ENCODE measurements at places on chromosomes 5 and 9.

- DNase-seq = no peak
These were observed 114.5 kb upstream of the LPAR1 start for GRCh38 chr9:111152614-111153406.

GRCh38 chr5:310941-311434 lies 10.5 kb upstream of the AHRR start:
- DNase-seq = no peak

GRCh38 chr9:125965477-125965876 lies 218.3 kb downstream of the PBX3 start:
- no peak for DNase-seq

DNA sequence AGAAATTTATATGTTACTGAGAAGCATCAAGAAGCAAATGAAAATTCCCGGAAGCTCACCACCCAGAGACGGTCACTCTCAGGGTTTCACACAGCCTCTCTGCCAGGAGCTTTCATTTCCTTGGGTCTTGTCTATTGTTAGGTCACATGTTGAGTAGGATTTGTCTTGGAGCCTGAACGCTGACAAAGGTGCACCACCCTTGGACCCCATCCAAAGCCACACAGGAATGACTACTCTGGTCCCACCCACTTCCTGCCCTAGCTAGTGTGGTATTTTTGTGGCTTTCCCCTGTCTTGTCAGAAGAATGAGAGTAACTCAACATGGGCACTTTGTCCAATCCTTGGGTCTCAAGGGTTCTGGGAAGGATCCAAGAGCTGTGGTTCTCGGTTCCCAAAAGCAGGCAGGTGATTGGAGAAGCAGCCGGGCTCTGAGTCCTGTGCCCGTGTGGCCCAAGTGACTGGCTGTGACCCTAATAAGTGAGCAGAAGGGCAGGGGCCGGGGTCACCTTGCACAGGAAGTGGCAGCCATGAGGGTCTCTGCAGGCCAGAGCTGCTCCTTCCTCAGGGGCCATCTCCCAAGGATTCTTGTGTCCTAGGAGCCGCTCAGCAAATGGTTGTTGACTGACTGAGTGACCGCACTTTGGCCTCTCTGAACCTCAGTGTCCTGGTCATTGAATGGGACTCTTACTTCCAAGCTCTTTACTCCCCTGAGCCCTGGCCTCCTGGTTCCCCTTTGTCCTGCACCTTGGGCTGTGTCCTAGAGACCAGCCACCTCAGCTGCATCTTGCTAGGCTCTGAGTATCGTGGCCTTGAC lies 6.9 kb downstream of the FGD3 start:
- no peak for DNase-seq

- DNase-seq = no peak
These were observed at the start of gene TPD52L3 for GRCh38 chr9:6328103-6328502. TSS of gene TPD52L3 (plus strand) at chr9:6328375. CDS start at chr9:6328596, 221 bp downstream.

GRCh38 chr9:117677572-117677971 lies 26.6 kb upstream of the TLR4 start:
- DNase-seq = no peak

DNA sequence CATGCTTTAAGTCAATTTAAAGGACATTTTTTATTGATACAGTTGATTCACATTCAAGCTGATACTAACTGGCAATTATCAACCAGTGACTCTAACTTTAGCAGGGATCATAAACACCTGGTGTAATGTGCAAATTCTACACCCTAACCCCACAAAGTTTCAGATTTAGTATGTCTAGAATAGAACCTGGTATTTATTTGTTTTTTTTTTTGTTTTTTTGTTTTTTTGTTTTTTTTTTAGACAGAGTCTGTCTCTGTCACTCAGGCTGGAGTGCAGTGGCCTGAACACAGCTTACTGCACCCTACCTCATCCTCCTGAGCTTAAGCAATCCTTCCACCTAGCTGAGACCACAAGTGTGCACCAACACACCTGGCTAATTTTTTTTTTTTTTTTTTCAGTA lies 311.2 kb upstream of the SEMA6A start:
- no peak for DNase-seq

DNA sequence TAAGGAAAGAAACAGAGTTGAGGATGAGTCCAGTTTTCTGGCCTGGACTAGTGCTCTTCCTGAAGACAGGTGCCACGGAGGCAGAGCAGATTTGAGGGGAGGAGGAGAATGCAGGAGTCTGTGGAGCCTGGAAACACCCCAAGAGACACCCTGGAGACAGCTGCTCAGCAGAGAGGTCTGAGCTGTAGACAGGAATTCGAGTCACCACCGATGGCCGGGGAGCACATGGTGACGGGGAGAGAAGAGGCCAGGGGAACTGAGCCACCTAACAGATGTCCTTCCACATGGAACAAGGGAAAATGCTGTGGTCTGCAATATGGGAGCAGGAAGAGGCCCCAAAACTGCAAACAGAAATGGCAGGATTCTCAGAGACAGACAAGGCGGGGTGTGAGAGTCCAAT lies 22.9 kb downstream of the CPLX2 start:
- no peak for DNase-seq

DNA sequence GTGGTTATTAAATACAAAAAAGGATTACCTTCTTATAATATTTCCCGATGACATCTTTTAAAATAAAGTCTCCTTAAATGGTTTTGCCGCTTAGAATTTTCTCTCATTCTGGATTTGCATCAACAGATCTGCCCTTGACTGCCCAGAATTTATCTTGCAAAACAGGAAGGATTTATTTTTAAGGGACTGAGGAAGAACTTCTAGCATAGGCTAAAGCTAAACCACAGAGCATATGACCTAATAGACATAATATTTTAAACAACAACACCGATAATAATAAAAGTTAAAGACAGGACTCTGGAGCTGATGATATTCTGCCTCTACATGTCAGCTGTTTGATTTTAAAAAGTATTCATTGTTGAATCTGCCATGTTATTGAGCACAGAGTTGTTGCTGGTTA lies 145.3 kb upstream of the ADCY2 start:
- DNase-seq = no peak

DNA sequence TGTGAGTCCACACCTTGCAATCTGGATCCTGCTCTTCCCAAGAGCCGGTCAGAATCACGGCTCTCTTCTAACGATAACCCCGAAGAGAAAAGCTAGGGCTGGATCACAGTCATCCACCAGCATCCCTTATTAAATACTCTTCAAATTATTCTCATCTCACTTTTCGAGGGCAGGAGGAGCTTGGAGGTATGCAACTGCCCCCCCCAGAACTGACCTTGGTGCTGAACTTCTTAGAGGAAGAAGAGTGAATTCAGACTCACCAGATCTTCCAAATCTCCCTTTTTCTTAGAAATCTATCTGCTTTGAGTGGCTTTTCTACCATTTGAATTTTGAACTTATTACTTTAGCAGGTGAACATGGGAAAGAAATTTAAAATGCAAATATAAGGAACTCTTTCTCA lies 75.7 kb downstream of the MED10 start:
- DNase-seq = no peak

- no peak for DNase-seq
These were observed 58.6 kb downstream of the STARD4 start for GRCh38 chr5:111453747-111454146.

DNA sequence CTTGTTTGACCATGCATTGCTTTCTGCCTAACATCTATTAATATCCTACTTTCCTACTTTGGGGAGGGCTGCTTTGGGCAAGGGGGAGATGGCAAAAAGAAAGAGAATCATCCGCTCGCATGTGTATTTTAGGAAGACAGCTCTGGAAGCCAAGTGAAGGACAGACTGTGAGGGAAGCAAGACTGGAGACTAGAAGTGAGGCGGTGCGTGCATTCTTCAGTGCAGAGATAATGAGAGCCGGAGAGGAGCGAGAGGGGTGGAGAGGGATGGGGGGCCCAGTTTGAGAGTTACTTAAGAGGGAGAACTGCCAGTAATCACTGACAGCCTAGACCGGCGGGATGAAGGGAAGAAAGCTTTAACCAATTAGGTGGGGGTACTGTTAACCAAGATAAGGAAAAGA lies 151.7 kb upstream of the RAPGEF1 start:
- DNase-seq = no peak

GRCh38 chr9:68978501-68978900 lies 35.4 kb downstream of the PRKACG start:
- no peak for DNase-seq

DNA sequence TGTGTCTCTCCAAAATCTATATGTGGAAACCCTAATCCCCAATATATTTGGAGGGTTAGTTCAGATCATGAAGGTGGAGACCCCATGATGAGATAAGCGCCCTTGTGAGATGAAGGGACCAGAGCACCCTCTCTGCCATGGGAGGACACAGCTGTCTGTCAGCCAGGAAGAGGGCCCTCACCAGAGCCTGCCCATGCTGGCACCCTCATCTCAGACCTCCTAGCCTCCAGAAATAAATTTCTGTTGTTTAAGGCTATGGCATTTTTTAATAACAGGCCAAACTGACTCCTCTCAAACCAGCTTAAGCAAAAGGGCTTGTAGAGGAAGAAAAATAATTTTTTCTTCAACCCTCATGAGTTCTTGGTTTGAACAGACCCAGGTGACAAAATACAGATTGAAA lies 79.2 kb upstream of the MAMDC2 start:
- no peak for DNase-seq

DNA sequence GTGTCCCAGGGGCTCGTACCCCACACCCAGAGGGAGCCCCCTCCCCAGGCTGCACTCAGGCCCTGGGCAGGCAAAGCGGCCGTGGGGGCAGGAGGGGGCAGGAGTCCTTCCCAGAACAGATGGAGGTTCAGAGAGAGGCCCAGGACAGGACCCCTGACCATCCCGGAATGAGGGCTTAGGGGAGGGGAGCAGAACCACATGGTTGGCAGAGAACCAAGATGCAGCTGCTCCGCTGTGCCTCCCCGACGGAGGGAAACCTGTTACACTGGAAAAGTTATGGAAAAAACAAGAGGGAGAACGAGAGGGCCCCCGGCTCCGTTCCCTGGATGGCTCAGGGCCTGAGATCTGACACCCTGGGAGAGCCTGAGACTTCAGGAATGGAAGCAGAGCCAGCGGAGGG lies 22.7 kb downstream of the SLC12A7 start:
- DNase-seq = no peak

DNA sequence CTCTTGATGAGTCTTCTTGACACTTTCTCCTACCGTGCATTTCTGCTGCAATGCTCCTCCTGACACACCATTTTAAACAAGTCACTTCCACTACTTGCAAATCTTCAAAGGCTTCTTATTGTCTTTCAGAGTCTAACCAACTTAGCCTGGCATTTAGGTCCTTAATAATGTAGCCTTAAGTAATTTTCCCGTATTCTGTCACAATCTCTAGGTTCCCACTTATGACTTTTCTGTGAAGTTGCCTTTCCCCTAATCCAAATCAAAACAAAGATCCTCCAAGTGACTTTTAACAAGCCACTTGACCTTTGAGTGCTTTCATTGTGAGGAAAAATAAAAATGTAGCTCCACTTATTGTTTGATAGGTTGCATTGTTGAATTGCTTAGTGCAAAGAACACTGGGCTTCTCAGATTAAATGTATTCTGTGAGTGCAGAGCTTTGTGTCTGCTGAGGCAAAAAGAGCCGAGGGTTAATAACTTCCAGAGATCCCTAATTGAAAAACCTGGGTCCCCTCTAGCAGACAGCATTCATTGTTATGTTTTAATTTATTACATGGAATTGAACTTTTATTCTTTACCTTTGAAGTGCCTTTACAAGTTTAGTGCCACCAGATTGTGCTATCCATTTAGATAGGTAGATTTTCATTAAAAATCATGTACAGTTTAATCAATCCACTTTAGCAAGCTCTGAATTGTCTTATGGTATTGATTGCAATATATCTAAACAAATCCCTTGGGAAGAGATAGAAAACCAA lies 341.7 kb upstream of the TYRP1 start:
- no peak for DNase-seq

GRCh38 chr9:18568973-18569372 lies 95.0 kb downstream of the ADAMTSL1 start:
- DNase-seq = no peak

GRCh38 chr5:39928709-39929108 lies 503.9 kb upstream of the DAB2 start:
- DNase-seq = no peak

DNA sequence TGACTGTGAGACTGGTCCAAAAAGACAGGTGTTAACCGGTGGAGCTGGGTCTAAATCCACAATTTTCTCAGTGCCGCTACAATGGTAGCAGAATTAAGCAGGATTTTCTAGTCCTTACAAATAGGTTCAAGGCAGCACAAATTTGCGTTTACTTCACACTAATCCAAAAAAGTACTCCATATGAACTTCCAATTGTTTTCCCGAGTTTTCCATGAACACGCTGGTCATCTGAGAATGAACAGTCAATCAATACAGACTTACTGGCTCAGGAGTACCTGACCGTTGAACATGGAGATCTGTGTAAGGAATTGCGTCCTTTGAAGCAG lies 709 bp downstream of the SLC35D2 start:
- DNase-seq = no peak

DNA sequence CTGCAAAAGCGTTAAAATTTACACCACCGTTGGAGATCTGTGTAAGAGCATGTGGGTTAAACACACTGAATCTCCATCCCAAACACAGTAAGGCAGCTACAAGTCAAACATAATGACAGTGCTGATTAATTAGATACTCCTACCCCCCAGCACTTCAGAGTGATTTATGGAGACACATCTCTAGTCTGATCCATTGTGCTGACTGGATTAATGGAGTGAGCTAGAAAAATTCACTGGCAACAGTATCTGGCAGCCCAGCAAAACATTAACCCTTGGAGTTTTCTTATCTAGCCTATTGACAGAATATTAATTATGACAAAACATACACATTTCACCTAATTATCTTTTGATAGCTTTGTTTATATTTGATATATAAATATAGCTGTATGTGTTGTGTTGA lies 188.6 kb upstream of the ISL1 start:
- no peak for DNase-seq
